Activated effector memory CD4-positive, alpha-beta T cell treated with Interleukin-2 at 50 U/mL for 16 hours (primary cell): ENCODE measurements at places on chromosomes 1 and 21.

DNA sequence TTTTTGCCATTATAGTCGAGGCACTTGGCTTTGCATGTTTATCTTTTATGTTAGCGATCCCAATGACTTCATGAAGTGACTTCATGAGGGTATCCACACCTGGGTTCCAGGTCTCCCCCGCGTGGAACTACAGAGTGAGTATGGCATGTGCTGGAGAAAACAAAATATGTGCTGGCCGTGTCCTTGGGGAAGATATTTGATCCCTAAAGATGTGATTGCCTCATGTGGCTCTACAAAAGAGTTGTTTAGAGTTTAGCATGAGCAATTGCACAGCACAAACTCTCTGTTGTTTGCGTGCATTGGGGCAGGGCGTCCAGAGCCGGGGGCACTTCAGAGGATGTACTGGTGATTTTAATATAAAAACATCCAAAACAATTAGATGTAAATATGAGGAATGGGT, 4.8 kb downstream of the IL10RB start:
- DNase-seq: no peak

DNA sequence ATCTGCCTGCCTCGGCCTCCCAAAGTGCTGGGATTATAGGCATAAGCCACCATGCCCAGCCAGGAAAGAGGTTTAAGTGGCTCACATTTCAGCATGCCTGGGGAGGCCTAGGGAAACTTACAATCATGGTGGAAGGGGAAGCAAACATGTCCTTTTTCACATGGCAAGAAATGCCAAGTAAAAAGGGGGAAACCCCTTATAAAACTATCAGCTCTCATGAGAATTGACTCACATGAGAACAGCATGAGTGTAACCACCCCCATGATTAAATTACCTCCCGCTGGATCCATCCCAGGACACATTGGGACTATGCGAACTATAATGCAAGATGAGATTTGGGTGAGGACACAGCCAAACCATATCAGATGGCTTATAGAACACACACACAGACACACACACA, 8.8 kb upstream of the KLHL12 start:
- DNase-seq: no peak

DNA sequence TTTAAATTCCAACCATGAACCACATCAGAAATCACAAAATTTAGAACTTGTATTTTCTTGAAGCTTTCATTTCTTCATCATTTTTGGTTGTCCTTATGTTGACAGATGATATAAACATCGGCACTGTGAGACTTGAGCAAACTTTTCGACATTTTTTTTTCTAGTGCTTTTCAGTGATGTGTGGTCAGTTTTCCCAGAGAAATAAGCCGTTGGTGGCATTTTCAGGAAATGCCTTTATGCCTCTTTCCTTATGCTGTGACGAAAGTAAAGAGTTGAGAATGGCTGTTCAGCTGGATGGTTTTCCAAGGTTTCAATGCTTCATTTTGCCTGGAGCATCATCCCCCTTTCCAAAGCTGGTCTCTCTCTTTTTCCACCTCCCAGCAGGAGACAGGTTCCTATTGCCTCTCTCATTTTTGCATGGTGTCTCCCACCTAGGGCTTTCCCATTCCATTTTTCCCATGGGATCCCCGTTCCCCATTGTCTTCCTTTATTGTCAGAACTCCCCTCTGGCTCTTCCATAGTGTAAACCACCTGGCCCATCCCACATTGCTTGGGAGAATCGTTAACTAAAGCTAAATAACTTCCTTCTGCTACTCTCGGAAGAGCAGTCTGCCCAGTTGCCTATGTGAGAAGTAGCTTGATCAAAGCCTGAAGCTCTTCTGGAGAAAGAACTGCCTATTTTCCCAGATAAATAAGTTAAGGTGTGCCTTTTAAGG, 61.4 kb upstream of the DYNLT5 start:
- no peak for DNase-seq

GRCh38 chr21:44406953-44407352, 48.4 kb upstream of the LRRC3 start:
- DNase-seq: no peak

DNA sequence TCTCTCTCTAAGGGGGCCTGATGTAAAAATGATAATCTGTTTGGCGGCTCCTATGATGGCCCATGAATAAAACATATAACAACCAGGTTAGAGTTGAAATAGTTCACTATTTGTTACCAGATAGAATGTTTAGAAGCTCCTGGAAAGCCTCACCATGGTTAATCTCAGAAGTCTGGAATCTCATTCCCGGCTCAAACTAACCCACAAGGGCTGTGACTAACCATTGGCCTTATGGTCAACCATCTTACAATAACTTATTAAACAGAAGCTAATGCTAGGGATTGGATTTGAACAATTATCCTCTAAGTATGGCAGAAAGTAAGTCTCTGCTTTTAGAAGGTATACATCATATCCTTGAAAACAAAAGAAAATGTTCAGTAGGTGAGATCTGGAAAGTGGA, 134.1 kb upstream of the ADGRL2 start:
- no peak for DNase-seq

DNA sequence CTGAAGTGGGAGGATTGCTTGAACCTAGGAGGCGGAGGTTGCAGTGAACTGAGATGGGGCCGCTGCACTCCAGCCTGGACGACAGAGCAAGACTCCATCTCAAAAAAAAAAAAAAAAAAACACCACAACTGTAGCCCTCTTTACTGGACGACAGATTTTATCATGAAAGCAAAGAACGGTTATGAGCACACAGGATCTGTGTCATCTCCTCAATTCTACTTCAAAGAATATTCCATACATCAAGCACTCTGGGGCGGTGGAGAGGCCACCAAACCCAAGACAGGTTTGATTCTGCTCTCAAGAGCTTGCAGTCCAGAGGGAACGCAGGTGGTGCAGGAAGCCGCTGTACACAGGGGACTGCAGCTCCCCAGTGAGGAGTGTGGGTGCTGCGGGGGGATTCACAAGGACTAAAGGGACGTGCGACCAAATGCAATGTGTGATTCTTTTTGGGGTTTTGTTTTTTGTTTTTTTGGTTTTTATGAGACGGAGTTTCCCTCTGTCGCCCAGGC, 110.1 kb downstream of the SPSB1 start:
- no peak for DNase-seq

- no peak for DNase-seq
Measured at GRCh38 chr1:203178821-203179666, 3.4 kb upstream of the MYBPH start.

DNA sequence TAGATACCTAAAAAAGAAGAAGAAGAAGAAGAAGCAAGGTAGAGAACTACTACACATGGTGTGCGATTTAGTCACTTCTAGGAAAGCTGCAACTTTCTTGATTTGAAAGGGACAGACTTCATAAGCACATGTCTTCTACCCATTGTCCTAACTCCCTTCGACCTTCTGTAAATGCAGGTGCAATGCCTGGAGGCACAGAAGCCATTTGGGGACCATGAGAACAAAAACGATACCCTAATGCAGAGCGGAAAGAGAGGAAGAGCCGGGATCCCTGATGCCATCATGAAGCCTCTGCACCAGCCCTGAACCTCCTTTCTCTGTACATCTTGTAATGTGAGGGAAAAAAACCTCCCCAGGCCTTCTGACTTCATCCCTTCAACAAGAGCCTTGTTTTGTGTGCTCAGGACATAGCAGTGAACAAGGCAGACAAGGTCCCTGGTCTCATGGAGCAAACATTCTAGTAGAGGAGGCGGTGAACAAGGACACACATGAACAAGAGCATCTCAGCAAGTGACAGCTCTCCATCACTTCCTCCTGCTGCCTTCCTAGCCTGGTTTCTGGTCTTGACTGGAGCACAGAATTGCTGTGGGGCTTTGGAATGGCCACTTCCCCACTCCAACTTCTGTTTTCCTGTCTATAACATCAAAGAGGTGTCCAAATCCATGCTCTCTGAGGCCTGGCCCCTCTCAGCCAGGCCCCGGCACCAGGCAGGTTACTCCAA, 5.5 kb upstream of the LAPTM5 start:
- no peak for DNase-seq

- DNase-seq: no peak
Measured at GRCh38 chr1:183506561-183506960, 34.3 kb downstream of the SMG7 start.

DNA sequence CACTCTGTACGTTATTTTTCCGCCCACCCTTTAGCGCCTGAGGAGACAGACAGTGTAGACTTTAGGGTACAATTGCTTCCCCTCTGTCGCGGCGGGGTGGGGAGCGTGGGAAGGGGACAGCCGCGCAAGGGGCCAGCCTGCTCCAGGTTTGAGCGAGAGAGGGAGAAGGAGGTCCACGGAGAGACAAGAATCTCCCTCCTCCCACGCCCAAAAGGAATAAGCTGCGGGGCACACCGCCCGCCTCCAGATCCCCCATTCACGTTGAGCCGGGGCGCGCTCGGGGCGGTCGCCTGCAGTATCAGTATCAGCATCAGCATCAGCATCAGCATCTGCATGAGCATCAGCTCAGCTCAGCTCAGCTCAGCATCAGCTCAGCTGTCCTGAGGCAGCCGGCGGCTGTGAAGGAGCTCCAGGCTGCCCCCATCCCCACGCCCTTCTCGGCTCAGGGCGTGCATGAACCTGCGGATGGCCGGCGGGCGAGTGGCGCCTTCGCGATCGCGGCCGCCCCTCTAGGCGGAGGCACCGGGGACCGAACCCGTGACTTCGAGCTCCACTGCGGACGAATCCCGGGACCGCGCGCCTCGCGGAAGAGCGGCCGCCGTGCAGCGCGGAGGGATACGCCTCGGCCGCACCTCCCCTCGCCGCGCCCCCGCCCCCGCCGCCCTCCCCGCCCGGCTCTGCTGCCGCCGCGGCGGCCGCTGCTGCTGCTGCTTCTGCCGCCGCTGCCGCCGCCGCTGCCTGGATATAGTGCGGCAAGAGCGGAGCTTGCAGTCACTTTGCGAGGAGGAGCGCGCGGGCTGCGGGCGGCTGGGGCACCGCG, at the start of gene NCAM2:
Gene NCAM2, plus strand, starts transcription at position 774 of the 820 bp plus-strand sequence.
- DNase-seq: peak; percentile 42

DNA sequence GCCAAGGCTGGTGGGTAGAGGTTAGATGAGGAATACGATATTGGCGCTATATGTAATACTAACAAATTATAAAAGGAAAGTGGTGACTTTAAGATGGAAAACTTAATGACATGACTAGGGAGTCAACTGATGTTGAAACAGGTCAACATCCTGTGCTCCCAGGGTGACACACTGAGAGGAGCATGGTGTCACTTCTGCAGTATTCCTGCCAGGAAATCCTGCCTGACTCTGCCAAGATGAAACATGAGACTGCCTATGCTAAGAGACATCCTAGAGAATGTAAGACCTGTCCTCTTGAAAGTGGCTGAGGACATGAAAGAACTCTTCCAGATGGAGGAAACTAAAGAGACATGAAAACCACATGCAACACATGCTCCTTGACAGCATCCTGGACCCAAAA, 65.0 kb upstream of the KCND3 start:
- no peak for DNase-seq

DNA sequence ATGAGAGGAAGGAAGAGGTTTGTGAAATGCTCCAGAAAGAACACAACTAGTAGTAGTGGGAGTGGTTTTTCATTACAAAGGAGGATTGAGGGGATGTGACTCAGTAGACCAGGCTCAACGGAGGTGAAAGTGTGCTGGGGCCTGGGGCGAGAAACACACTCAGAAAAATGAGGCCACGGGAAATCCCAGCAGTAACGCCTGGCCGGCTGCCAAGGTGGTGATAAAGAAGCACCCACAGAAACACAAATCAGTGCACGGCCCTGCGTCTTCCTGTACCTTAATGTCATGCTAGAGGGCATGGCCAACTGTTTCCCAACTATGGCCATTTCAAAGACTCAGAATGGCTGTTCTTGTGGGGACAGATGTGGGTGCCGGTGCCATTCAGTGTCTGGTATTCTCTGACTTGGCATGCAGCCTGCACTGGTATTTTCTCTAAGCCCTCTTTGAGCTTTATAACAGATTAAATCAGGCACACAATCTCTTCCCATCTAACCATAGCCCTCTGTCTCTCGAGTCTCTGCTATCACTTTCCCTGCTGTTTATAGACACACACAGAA, 38.2 kb downstream of the URB2 start:
- peak; percentile 61 for DNase-seq

DNA sequence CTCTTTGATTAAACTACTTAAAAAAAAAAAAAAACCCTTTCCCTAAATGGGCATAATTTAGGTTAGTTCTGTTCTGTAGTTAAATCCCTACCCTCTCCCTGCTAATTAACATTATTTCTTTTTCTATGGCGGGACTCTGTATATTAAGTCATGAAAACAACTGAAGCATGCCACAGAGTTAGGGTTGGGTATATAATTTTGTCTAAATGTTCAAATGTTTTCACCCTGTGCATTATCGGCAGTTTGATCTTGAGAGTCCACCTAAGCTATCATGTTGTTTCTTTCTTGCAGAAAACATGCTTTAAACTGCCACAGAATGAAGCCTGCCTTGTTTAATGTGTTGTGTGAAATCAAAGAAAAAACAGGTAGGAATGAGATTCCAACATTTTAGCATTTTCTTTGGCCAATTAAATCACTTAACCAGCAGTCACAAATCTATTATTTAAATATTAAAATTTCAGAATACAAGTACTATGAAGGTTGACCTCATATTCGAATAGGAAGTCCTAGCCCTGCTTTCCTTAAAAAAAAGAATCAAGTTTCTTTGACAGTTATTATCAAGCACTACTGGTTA, 4.0 kb downstream of the PBX1 start:
- DNase-seq: no peak

DNA sequence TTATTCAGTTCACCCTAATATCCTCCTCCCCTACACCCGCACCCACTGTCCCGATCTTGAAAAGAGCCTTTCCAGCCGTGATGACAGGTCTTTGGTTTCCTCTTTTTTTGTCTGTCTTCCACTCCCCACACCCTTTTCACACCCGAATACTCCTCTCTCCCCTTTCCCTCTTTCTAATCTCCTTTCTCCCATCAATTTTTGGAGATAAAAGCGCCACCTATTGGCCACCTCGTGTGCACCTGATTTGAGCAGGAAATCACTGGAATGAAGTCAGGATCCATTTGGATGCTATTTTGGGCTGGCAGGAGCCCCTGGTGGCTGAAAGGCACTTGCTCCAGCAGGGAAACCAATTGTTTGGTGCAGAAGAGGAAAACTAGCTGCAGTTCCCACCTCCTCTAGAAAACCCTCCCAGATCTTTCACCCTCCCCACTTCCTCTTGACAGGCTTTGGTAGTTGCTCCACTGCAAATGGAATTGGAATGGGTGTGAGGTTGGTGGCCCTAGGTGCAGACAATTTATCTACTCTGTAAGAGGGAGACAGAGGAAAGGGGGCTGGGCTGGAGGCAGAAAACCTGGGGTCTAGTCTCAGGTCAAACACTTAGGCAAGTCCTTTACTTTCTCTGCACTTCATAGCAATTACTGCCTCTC, 8.4 kb downstream of the FOXE3 start:
- DNase-seq: no peak

- DNase-seq: no peak
Measured at GRCh38 chr1:115560027-115560426, 81.7 kb upstream of the VANGL1 start.

DNA sequence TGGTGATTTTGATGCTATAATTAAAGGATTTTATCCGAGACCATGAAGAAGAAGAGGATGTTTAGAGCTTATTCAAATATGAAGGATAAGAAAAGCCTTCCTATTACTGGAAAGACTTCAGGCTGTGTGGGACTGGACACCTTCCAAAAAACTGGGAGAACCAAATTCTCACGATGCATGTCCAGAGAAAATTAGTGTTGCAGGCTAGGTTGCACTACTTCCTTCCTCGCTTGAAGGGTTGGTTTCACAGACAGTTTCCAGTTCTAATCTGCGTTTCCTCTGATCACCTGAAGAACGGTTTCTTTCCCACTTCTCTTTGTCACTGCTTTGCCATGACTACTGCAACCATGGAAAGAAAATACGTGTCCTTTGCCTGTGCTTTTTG, 2.0 kb downstream of the MTARC2 start:
- no peak for DNase-seq

- DNase-seq: no peak
Measured at GRCh38 chr1:39852214-39852791, 31.0 kb downstream of the TRIT1 start.

- no peak for DNase-seq
Measured at GRCh38 chr1:89949991-89950624, 44.8 kb upstream of the ZNF326 start.
